ENCODE measurements at places on chromosomes 4 and X. TPM values are rescaled to one million over a fixed set of nuclear protein-coding genes. Genes with fewer than 3 reads are reported as not detected.

DNA sequence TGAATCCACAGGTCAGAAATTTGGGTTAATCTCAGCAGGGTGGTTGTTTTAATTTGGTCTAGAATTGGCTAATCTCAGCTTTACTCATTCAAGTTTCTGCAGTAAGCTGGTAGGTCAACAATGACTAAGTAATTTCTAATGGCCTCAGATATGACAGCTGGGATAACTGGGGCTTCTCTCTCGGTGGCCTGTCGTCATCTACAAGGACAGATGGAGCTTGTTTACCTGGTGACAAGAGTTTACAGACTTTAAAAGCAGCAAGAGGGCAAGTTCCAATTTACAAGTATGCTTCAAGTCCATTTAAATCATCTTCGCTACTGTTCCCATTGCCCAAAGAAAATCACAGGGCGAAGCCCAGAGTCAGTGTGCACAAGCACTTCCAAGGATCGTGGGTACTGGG is 453.9 kb downstream of the PDHA2 start:
- no peak for DNase-seq

DNA sequence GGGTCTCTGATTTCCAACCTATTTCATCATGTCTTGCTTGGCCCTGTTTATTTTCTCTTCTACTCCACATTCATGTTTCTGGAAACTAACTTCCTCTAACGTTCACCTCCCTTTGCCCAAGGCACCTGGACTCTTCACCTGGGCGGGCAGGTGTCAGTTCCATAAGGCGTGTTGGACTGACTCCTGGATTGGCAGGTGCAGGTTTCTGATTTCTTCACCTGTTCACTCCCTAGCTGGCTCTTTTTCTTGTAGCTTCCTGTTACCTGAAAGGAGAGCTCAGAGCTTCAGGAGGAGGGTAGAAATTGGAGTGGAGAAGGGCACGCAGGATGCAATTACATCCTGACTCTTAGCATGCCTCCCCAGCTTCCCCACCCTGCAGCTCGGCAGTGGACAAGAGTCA is 350.8 kb upstream of the KLF3 start:
- DNase-seq = no peak

DNA sequence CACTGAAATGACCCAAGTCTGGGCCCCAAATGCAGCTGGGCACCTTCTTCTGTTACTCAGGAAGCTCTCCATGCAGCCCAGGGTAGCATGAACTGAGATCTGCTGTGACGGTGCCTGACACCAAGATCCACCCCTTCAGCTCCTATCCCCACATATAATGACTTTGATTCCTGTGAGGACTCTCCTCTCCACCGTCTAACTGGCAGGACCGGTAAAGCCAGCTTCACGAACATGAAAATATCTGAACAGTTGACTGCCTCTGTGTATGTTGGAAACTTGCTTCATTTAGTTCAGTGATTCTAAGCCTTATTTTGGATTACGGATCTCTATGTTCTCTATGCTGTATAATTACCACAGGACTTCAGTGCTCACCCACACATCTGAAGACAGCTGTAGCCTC is 115.5 kb upstream of the TMEM150C start:
- DNase-seq = no peak

GRCh38 chrX:153502131-153502530 is 7.4 kb downstream of the BGN start:
- no peak for DNase-seq

Gene F8A3
- 9.6 TPM for total RNA-seq

Data from mammary epithelial cell (primary cell).